ENCODE measurements at places on chromosomes 3 and 15.

GRCh38 chr3:69249001-69249400 is 126.6 kb upstream of the LMOD3 start:
- no peak for DNase-seq

GRCh38 chr15:72722071-72722696 is 36.2 kb downstream of the BBS4 start:
- DNase-seq, result peak; percentile 71

- no peak for DNase-seq
These were observed 10.9 kb downstream of the TM6SF1 start for GRCh38 chr15:83118291-83118827.

DNA sequence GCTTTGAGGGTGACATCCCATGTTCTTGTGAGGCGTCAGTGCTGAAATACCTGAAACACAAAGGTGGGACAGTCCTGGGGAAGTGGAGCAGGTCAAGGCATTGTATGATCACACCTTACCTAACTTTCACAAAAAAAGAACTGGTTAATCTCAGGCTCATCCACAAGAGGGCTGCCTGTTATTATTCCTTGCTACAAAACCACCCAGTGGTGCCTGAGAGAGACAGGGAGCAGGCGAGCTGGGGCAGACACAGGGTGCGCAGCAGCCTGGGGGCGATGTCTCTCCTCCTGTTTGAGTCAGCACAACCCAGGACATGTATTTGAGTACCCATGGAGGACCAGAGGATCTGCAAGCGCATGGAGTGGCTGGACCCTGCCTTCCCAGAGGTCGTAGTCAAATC is 316.8 kb upstream of the ATP10A start:
- DNase-seq, result peak; percentile 9

- peak; percentile 46 for DNase-seq
These were observed 100.2 kb upstream of the TLE3 start for GRCh38 chr15:70197945-70198361.

- DNase-seq, result no peak
These were observed 701.4 kb downstream of the FHIT start for GRCh38 chr3:60549863-60550262.

DNA sequence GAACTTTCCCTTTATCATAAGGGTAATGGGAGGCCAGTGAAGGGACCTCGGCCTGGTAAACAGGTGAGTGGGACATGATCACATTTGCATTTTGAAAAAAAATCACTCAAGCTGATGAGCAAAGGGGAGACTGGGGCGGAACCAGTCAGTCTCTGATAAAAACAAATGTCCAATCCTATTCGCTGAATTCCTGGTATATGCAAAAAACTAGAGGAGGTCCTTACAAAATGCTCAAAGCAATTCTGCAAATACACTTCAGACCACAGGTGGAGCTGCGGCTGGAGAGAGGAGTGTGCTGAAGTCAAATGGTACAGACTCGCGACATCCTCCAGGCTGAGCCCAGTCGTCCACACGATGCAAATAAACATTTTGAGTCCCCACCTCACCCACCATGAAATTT is 166.7 kb downstream of the FOXP1 start:
- DNase-seq, result peak; percentile 53

DNA sequence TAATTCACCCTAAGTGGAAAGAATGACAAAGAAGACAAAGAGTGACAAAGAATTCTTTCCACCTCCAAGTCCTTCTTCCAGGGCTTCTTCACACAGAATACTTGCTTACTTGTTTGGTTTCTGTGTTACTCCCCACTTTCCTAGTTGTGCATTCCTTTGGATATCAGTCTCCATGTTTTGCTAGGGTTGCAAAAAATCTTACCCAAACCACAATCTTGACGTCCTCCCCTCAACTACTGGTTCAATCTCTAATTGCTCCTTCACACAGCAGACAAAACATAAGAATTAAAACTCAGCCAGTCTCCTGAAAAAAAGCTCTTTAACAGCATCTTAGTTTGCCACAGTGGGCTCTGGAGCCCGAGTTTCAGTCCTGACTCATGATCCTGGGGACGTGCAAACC is 297.6 kb upstream of the CHRNA7 start:
- DNase-seq, result no peak

DNA sequence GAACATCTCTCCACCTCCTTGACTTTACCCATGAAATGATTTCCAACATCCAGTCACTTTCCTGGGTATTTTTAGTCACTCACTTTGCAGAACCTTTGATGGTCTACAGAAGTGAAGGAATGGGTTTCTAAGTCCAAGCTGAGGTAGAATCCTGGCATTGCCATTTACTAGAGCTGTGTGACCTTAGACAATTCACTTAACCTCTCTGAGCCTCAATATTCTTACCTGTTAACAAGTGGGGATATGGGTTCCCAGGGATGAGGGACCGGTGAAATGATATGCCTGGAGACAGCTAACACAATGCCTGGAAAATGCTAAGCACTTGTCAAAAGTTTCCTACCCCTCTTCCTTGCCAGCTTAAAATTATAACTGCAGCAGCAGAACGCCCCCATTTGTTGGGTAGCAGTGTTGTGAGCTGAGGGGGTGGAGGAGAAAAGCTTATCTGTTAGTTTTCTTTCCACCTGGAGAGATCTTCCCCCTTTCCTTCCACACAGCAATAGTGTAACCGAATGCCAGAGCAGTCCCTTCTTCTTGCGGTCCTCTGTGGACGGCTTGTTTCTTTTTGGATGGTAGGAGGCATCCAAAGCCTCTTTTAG is 319.2 kb upstream of the LRRFIP2 start:
- peak; percentile 8 for DNase-seq

DNA sequence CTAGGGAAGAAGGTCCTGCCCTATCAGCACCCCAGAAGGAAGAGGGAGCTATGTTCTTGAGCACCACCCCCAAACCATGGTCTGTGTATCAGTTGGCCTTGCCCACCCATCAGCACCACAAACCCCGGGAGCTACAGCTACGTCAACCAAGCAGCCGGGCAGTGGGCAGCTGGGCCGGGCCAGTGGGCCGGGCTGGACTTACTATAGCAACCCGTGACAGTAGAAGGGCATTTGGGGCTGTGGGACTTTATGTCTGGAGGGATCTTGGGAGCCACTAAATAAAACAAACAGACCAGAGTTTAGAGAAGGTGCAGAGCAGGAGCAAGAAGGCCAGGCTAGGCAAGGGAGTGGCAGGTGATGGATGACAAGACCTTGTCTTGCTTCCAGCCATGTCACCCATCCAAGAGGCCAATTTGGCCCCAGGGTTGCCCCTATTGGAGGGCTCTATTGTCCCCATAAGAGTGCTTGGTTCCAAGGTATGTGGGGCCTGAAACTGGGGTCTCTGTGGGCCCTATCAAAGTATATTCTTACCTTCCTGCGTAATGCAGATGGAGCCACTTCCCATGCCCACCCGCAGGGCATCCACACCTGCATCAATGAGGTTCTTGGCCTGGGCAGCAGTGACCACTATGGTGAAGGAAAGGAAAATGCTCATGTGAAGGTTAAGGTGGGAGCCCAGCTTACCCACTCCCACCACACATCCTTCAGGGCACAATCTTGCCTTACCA is 3.2 kb downstream of the IMPDH2 start:
- DNase-seq, result no peak

GRCh38 chr15:93415576-93415975 is 326.6 kb upstream of the RGMA start:
- DNase-seq, result no peak

- DNase-seq, result no peak
These were observed 200.8 kb upstream of the C2CD4B start for GRCh38 chr15:62365795-62366442.

DNA sequence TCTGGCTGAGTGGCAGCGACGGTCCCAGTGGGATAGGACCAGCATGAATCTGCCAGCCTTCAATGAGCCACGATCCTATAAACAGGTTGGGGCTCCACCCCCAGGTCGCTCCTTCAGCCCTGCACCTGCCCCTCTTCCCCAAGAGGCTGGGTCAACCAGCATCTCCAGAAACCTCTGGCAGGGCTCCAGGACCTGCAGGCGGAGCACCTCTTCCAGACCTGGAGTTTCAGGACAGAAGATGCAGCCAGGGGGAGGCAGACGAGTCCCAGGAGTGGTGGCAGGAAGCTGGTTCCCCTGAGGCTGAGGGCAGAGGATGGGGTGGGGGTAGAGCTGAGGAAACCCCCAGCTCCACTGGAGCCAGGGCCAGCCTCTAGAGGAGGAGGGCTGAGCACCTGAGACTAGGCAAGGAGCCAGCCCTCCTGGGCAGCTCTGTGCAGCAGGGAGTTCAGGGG is at the start of gene PLA2G4D:
PLA2G4D (minus strand) TSS at position 51 of the 452 bp plus-strand sequence. CDS start 103 bp downstream, outside the sequence.
- DNase-seq, result no peak

GRCh38 chr3:171959532-171960089 is 79.8 kb upstream of the FNDC3B start:
- no peak for DNase-seq

DNA sequence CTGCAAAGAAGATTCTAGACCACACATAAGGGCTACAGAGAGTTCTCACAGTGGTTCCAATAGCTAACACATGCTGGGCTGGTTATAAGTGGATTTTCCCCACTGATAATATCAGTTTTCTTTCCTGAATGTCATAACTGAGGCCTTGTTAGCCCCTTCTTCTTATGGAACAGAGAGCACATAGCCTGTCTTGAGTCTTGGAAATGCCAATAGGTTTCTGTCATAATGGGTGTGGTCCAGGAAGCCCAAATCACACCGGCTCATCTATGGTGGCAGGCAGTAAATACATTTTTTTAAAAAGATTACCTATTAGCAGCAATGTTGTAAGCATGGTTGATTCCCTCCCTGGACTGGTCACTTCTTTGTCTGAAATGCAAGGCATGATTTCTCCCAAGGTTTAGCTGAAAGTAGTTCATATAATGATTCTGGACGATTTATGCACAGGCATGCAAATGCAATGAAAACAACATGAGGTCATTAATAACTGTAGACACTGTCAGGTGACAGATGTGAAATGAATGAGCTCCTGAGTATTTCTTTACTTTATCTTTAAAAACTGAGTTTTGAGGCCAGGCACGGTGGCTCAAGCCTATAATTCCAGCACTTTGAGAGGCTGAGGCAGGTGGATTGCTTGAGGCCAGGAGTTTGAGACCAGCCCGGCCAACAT is 67.2 kb upstream of the ATP2C1 start:
- no peak for DNase-seq

DNA sequence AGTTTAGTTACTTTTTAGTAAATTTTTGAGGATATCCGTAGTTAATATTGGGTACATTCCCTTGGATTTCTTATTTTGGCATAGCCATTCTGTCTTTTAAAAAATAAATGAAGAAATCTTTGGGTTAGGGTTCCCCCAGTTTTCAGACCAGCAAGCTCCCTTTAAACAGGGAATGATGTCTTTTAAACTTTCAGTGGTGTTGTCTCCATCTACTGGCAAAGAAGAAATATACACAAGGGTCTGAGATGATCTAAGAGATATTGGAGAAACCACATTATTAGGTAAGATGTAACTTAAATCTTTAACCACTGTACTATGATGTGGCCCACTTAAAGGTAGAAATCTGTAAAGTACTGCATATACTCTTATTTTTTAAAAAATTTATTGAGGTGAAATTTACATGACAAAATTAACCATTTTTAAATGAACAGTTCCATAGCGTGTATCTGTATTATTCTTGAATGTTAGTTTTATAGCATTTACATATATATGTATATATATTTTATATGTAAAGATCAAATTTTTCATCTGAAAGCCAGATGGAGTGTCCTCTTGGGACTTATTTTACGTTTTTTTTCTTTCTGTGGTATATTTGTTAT is 35.1 kb upstream of the EIF3J start:
- peak; percentile 61 for DNase-seq

- DNase-seq, result peak; percentile 50
These were observed 229.6 kb downstream of the BBX start for GRCh38 chr3:107752202-107752990.

DNA sequence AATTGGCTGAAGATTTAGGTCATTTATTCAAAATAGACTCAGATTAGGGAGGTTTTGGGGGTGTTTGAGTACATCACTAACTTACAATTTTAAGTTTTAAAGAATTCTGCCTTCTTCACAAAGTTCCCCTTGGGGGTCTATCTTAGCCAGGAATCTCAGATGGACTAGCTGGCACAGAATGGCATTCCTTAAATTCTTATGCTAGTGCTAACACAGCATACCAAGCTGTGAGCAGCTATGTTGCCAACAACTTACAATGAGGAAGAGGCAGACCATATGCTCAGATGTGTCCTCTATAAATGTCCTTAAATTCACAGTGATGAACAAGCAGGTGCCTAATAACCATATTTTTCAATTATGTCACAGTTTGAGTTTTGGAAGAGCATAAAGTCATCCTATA is 60.9 kb upstream of the NPHP3 start:
- DNase-seq, result no peak

GRCh38 chr3:114356066-114356465 is 62.2 kb downstream of the TIGIT start:
- DNase-seq, result no peak

DNA sequence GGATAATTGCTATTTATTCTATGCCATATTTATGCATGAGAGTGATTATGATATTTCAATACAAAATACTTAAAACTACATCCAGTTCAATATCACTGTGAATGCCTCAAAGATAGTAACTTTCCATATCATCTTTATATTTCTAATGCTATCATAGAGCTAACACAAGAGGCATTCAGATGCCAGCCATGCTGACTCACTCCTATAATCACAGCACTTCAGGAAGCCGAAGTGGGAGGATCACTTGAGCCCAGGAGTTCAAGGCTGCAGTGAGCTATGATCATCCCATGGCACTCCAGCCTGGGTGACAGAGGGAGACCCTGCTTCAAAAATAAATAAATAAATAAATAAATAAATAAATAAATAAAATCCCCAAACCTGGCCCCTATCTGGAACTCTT is 498.7 kb downstream of the EPHA3 start:
- no peak for DNase-seq

DNA sequence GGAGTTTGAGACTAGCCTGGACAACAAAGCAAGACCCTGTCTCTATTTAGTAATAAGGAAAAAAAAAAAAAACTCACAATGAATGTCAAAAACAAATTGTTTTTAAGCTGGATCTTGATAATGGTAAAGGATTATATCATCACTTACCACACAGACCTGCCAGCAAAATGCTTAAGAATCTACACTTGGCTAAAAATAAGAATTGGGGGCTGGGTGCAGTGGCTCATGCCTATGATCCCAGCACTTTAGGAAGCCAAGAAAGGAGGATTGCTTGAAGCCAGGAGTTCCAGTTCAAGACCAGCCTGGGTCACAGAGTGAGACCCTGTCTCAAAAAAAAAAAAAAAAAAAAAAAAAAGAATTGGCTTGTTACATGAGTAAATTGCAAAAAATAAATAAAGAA is 31.0 kb downstream of the ACAP2 start:
- no peak for DNase-seq

- DNase-seq, result no peak
These were observed 28.7 kb downstream of the HDGFL3 start for GRCh38 chr15:83178869-83179325.

DNA sequence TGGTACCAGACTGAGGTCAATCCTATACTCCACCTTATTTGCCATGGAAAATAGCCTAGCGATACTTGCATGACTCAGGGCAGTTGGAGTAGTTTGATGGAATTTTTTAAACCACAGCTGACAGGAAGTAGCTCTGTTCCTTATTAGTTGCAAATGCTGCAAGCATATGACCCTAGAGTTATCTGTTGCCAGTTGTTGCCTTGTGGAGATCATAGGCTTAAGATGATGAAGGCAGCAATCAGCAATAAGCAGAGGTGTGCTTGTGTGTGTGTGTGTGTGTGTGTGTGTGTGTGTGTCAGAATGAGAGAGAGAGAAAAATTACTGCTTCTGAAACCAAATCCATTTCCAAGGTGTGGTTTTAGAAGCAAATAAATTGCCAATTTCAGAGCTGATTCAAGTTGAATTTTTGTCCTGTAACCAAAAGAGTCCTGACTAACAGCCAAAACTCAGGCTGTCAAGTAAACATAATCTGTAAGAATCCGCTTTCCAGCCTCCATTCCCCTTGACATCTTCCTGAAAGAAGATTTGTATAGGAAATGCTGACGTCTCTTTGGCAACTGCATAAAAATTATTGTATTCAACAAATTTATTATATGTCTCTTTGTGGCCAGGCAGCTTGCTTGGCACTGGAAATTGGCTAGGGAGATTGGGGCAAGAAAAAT is 141.2 kb downstream of the SERPINI1 start:
- DNase-seq, result no peak
